Choroid plexus epithelial cell (primary cell): ENCODE measurements at places on chromosomes 12 and 14.

DNA sequence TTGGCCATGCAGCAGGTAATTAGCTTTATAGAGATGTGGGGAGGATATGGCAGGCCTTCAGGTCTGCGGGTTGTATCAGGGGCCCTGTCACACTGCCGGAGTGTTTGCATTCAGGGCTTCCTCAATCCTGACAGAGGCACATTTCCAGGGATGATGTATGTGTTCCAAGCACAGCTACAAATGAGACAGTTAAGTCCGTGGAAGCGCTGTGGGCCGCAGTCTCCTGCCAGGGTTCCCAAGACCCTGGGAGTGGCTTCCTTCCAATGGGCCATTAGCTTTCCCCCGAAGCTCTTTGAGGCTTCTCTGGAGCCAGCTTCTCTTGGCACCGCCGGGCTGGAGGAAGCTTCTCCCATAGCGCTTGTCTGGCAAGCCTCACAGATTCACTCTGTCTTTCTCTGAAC lies 1524.7 kb upstream of the TMEM132C start:
- DNase-seq, result no peak

DNA sequence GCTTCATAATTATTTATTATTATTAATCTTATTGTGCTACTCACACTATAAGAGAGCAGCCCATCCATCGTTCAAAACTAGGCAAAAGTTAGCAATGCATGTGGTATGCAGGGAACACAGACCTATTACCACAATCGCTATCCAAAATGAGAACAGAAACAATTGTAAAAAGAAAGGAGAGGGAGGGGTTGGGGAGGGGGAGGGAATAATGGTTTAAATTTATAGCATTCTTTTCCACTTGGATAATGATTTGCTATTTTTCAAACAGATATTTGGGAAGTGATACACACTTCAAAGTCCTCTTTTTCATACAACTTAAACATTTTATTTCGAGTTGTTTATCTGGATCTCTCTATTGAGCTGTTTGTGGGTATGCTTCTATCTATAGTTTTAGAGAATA lies 248.6 kb upstream of the SOX5 start:
- DNase-seq, result peak; percentile 60

DNA sequence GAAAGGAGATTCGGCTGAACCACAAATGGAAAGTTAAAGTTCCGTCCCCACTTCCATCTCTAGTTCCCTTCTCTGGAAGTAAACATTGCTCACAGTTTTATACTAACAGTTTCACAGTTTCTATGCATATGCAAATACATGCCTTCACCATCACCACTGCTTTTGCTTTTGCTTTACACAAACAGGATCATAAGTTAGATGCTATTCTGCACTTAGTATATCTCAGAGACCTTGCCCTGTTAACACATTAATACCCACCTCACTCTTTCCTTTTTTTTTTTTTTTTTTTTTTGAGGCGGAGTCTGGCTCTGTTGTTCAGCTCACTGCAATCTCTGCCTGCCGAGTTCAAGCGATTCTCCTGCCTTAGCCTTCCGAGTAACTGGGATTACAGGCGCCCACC lies 890 bp downstream of the TEP1 start:
- peak; percentile 42 for DNase-seq

DNA sequence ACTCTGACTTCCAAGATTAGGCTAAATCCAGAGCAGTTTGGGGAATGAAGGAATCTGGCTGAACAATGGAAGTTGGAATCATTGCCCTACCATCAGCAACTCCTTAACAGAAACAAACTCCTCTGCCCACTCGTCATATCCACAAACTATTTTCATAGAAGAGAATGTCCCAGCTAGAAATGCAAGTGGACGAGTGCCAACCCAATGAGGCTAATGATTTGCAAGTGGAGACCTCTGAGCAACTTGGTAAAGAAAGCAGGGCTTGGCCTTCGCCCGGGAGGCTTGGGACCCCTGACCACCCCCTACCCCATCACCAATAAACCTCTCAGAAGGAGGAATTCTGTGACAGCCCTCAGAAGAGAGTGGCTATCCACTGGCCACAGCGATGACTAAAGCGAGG lies 40.0 kb upstream of the DDX11 start:
- no peak for DNase-seq

- DNase-seq, result no peak
Observed at GRCh38 chr14:89927186-89927865, 27.2 kb downstream of the EFCAB11 start.

- no peak for DNase-seq
Observed at GRCh38 chr12:85552461-85552860, 272.4 kb downstream of the ALX1 start.

DNA sequence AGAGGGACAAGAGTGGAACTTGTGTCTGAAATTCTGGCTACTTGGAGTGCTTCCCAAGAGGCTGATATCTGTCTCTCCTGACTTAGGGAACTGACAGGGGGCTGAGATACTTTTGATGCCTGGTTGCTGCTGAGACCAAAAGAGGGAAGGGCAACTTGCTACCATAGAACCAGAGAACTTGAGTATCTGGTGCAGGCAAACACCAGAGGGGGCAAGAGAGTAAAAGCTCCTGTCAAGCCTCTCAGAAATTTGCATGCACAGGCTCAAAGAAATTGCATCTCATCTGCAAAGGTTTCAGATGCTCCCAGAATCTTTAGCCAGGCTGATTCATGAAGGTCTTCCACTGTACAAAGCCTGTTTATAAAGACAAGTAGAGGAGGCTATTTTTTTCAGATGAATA lies 391.3 kb upstream of the FOXG1 start:
- peak; percentile 79 for DNase-seq

GRCh38 chr12:113136128-113136989 lies 798 bp upstream of the RASAL1 start:
- no peak for DNase-seq

- no peak for DNase-seq
Observed at GRCh38 chr12:2904260-2904659, 13.6 kb downstream of the TULP3 start.

DNA sequence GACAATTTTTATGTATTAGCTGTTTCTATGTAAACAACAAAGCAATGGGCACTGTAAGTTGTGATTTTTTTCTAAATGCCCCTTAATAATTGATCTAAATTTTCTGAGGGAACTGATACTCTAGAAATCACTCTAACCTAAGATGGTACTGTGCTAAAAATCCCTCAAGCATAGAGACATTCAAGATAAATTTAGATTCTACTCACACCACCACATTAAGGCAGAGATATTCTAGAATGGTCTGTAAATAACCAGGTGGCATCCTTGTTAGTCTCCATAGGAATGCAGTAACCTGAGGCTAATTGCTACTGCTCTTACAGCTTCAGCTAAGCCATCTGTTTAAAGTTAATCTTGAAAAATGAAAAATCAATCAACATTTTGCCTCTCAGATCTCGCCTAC lies 87.3 kb downstream of the SLC41A2 start:
- DNase-seq, result no peak

- no peak for DNase-seq
Observed at GRCh38 chr14:55508676-55509075, 68.3 kb upstream of the TBPL2 start.

- peak; percentile 41 for DNase-seq
Observed at GRCh38 chr12:90366286-90366685, 588.7 kb downstream of the CCER1 start.

DNA sequence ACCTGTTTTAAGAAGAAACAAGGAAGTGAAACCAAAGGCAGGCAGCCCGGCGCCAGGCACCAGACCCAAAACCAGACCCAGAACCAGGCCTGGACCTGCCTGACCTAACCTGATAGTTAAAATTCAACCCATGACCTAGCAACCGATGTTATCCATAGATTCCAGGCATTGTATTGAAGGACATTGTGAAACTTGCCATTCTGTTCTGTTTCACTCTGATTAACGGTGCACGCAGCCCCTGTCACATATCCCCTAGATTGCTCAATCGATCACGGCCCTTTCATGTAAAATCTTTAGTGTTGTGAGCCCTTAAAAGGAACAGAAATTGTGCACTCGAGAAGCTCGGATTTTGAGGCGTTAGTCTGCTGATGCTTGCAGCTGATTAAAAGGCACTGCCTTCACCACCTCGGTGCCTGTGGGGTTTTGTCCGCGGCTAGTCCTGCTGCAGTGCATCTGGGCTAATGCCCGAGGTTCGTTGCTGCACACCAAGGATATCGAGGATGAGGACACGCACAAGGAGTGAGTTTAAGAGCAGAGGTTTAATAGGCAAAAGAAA lies 262.5 kb upstream of the TMEM132C start:
- no peak for DNase-seq

- no peak for DNase-seq
Observed at GRCh38 chr12:78820946-78821345, 43.6 kb upstream of the SYT1 start.

DNA sequence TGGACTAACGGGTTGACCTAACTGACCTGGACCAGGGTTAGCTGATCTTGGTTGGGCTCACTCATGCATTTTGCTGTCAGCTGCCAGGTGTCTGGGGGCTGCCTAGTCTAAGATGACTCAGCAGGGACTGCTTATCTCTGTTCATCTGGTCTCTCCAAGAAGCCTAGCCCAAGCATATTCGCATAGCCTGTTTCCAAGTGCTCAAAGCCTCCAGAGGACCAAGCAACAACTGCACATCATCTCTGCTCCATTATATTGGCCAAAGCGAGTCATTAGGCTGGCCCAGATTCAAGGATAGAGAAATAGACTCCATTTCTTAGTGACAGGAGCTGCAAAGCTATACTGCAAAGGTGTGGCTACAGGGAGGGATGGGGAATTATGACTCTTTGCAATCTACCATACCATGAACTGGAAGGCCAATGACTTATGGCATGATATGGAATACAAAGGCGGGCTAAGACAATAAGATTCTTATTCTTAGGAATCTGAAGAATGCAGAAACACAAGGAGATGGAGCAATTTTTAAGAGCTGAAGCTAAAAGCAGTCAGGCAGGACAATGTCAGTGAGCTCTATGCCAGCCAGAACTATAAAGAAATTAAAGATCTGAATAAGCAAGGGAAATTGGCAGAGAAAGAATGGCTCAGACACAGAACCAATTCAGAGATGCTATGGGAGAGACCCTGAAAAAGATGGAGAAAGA lies 194.6 kb upstream of the FSCB start:
- no peak for DNase-seq
